ENCODE measurements at places on chromosomes 3 and 15. TPM values are rescaled to one million over a fixed set of nuclear protein-coding genes. Genes with fewer than 3 reads are reported as not detected.

TIGIT gene
- polyA plus RNA-seq: 0.24 TPM

SLC15A2 gene
- 0.15 TPM for polyA plus RNA-seq

ARGFX gene
- not detected for polyA plus RNA-seq

MYZAP gene
- 8.1 TPM for polyA plus RNA-seq

CPB1 gene
- 53.0 TPM for polyA plus RNA-seq

MORC1 gene
- not detected for polyA plus RNA-seq

GABRB3 gene
- polyA plus RNA-seq: 0.34 TPM

DHX36 gene
- 26.3 TPM for polyA plus RNA-seq

TRANK1 gene
- polyA plus RNA-seq: 2.9 TPM

ABHD17C gene
- 4.5 TPM for polyA plus RNA-seq

LMLN gene
- polyA plus RNA-seq: 1.3 TPM

SEMA3G gene
- polyA plus RNA-seq: 49.7 TPM

GOLGA6L7 gene
- not detected for polyA plus RNA-seq

LRRC31 gene
- polyA plus RNA-seq: 0.56 TPM

RASGRF1 gene
- polyA plus RNA-seq: 1.1 TPM

GABRG3 gene
- polyA plus RNA-seq: not detected

Data from adipose tissue (tissue), 3 donors.